ENCODE measurements at places on chromosomes 5 and 9.

- no peak for DNase-seq
Observed at GRCh38 chr9:121996783-121997182, 96.3 kb downstream of the TTLL11 start.

DNA sequence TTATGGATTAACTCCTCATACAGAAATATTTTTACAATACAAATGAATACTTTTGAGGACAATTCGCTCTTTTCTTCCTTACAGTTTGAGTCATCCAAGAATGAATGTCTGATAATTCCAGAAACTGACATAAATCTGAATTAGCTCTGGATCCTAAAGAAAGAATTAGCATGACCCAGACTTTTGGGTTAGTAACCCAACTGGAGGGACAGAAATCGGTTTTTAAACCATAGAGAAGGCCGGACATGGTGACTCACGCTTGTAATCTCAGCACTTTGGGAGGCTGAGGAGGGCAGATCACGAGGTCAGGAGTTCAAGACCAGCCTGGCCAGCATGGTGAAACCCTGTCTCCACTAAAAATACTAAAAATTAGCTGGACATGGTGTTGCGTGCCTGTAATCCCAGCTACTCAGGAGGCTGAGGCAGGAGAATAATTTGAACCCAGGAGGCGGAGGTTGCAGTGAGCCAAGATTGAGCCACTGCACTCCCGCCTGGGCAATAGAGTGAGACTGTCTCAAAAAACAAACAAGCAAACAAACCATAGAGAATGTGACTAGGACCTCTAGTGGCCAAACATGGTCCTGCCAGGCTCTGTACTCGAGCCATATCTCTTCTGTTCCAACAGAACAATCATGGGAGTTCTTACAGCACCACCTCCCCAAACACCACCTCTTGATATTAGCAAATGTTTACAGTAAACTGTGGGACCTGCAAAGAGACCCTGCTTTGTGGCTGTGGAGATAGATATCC lies 44.8 kb downstream of the LURAP1L start:
- no peak for DNase-seq

- DNase-seq, result peak; percentile 35
Observed at GRCh38 chr5:57171816-57172465, 1.9 kb upstream of the GPBP1 start.

GRCh38 chr5:103519550-103519949 lies 43.0 kb downstream of the NUDT12 start:
- no peak for DNase-seq

- DNase-seq, result no peak
Observed at GRCh38 chr5:159571501-159572244, 241.4 kb upstream of the IL12B start.

GRCh38 chr9:120257483-120257882 lies 322.5 kb downstream of the CDK5RAP2 start:
- no peak for DNase-seq

DNA sequence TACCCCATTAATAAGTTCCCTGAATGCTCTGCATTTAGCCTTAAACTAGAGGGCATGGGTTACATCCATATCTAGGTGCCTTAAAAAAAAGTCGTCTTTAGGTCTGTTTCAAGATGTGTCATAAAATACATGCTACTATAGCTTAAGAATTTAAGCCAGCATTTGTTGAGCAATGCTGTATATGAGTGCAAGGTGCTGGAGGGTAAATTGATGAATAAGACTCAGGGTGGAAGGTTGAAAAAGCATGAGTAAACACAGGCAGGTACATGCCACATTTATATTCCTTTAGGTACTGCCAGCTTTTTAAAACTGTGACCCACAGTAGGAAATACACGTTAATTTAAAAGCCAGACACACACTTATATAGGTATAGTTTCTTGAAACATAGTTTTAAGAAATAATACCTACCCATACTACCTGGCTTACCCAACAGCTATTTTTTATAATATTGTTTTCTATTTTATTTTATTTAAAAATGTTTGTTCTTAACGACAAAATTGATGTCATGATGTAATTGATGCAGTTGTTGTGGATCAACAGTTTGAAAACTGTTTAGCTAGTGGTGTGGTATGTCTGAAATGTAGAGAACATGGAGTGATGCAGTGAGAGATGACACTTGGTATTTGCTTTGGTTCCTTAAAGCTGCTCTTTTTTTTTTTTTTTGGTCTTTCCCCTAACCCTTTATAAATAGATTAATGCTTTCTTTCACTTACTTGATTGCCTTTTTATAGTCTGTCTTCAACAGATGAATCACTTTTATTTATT lies 3.9 kb downstream of the HMGCR start:
- no peak for DNase-seq

GRCh38 chr5:151227918-151228447 lies 4.1 kb upstream of the CCDC69 start:
- no peak for DNase-seq

- peak; percentile 89 for DNase-seq
Observed at GRCh38 chr9:88477300-88477751, 57.7 kb upstream of the NXNL2 start.

GRCh38 chr5:2751592-2752021 lies at the start of gene IRX2:
Gene IRX2 (minus strand): TSS chr5:2751677. CDS start chr5:2751413, 264 bp downstream.
- DNase-seq, result no peak

- DNase-seq, result no peak
Observed at GRCh38 chr5:122661496-122662180, 113.2 kb upstream of the SNX2 start.

DNA sequence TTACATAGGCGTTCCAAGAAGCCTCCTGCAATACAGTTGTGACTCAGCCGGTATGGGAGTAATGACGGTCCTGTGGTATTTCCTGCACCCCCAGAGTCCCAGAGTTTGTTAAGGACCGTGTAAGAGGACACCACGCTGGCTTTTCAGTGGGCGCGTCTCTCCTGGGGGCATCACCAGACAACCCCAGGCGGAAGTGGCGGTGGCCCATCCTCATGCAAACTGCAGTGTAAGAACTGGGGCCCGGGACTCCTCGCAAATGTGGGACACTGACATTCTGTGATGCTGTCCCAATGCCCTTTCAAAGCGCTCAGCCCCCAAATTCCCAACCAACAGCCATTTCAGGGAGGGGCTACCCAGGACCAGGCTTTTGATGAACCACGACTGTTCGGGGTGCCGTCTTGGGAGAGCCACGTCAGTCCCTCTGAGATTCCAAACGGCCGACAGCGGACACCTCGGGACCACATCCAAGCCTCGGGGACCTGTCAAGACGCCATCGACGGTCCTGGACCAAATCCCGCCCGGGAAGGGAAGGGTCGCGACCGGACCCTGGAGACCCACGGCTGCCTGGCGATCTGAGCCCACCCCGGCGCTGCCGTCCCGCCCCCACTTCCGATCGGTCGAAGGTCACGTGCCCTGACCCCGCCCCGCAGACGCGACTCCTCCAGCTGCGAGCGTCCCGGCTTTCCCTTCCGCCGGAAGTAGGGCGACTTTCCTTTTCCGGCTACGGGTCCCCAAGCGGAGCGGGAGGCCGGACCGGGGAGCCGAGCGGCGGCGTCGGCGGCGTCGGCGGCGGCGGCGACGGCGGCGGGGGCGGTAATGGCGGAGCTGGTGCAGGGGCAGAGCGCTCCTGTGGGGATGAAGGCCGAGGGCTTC lies at the start of gene FUBP3:
Gene FUBP3, plus strand, starts transcription at position 713 of the 873 bp plus-strand sequence. Its CDS starts 104 bp downstream, at position 817.
- peak; percentile 93 for DNase-seq

- DNase-seq, result no peak
Observed at GRCh38 chr5:100448111-100448528, 87.1 kb upstream of the FAM174A start.

DNA sequence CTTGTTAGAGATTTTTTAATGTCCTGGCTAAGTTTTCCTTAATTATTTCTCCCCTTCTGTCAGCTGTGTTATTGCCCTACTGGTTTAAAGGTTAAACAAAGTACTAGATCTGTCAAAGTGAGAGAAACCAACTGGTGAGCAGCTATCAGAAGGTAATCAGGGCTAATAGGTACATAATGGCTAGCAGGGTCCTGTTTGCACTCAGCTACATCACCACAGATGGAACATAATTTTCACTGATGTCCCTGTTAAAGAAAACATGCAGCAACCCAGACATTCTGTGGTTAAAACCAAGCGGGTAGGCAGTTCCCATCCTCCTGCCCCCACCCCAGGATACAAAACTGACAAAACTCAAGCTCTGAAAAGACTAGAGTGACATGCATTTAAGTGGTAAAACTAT lies 473.9 kb downstream of the NR2F1-AS1 start:
- no peak for DNase-seq

- DNase-seq, result no peak
Observed at GRCh38 chr9:98161851-98162250, 30.6 kb downstream of the CORO2A start.

- DNase-seq, result peak; percentile 89
Observed at GRCh38 chr5:1344975-1345838, at the start of gene CLPTM1L. Gene CLPTM1L (minus strand): TSS chr5:1345099. CDS start chr5:1344841, 258 bp downstream.

DNA sequence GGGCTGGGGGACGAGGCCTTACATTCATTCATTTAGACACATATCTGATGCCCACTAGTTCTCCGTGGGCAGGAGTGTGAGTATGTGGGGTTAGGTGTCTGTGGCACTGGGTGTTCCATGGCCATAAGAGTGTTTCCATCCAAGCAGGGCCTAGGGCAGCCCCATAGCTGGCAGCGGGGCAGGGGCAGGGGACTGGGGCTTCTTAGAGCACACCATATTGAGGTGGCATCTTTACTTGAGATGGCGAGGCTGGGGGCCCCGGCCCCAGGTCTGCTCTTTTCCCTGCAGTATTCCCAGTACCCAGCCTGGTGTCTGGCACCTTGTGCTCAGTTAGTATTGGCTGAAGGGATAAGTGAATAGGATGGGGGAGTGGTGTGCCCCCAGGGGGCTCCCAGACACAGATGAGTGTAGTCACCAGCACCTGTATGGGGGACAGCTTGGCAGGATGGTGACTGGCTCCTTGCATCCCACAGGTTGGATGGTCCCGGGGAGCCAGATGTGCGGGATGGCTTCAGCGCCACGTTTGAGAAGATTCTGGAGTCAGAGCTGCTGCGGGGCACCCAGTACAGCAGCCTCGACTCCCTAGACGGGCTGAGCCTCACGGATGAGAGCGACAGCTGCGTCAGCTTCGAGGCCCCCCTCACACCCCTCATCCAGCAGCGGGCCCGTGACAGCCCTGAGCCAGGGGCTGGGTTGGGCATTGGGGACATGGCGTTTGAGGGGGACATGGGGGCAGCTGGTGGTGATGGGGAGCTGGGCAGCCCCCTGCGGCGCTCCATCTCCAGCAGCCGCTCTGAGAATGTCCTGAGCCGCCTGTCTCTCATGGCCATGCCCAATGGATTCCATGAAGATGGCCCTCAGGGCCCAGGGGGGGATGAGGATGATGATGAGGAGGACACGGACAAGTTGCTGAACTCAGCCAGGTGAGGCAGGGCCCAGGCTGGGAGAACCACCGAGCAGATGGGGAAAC lies 17.5 kb downstream of the PSD2 start:
- DNase-seq, result no peak

DNA sequence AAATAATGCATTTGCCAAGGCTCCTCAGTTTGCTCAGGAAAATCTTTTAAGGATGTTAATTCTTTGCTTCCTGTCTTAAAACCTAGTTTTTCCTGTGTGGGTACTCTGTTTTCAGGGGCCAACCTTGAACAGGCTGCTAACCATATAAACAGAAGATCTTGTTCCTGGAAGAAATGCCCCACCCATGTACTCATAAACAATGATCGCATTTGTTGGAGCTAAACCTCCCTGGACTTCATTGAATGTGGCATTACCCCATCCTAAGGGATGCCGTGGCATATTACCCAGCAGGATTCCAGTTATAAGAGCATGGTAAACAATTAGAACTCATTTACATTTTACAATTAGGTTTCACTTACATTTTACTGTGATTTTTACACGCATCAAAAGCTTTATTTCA lies 436.0 kb downstream of the ZNF608 start:
- no peak for DNase-seq

DNA sequence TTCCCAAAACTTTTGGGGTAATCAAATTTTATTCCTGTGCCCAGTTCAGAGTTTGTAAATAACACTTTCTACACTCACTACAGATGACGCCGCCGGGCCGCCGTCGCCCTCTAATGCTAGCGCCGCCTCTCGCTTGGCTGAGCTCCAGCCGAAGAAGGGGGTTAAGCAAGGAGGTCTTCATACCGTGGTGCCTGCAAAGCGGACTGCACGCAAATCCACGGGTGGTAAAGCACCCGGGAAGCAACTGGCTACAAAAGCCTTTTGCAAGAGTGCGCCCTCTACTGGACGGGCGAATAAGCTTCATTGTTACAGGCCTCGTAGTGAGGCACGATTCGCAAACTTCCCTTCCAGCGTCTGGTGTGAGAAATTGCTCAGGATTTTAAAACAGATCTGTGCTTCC lies 280.4 kb downstream of the MEF2C start:
- DNase-seq, result peak; percentile 16

GRCh38 chr9:14220256-14220655 lies 93.7 kb downstream of the NFIB start:
- DNase-seq, result no peak

- DNase-seq, result no peak
Observed at GRCh38 chr9:84139296-84140070, 158.9 kb downstream of the RMI1 start.

DNA sequence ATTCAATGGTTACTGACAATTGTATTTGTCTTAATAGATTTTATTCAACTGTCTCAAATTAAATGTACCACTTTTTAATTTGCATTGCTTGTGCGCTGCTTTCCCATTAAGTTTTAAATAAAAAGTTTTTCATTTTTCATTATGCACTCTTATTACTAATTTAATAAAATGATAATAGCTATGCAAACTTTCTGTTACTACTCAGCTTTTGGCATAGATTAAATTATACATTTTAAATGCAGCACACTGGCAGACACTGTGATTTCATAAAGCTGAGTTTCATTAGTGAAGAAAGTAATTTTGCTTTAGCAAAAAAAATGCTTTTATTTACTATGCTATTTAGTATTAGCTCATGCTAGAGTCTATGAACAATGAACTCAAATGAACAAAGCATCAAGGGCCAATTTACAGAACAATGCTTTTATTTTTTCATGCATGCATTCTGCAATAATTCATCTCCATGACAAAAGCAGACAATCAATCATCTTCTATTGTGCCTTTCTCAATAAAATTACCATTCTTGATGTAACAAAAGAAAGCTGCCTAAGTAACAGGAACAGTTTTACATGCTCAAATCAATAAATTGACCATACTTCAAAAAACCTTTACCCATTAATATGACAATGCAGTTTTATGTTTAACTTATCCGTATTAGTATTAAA lies 595.2 kb upstream of the ARRDC3 start:
- no peak for DNase-seq

GRCh38 chr5:157665467-157666070 lies 5.8 kb upstream of the C5orf52 start:
- DNase-seq, result no peak

- DNase-seq, result peak; percentile 38
Observed at GRCh38 chr9:38227061-38227540, 158.1 kb upstream of the SHB start.

- no peak for DNase-seq
Observed at GRCh38 chr9:116274293-116274692, 120.7 kb downstream of the PAPPA start.
